ENCODE measurements at places on chromosomes 13 and 19. TPM values are rescaled to one million over a fixed set of nuclear protein-coding genes. Genes with fewer than 3 reads are reported as not detected.

The CBLC gene
- total RNA-seq = 0.07 TPM

The ECSIT gene
- total RNA-seq = 26.6 TPM

The CPT1C gene
- 24.3 TPM for total RNA-seq

The CAPN12 gene
- 0.13 TPM for total RNA-seq
